ENCODE measurements at places on chromosomes 5 and 9.

GRCh38 chr5:65791712-65792673 lies 70.0 kb downstream of the NLN start:
- DNase-seq, result no peak

- DNase-seq, result no peak
Measured at GRCh38 chr9:116372081-116372673, 218.6 kb downstream of the PAPPA start.

- no peak for DNase-seq
Measured at GRCh38 chr5:106610041-106610440, 1060.7 kb downstream of the EFNA5 start.

- no peak for DNase-seq
Measured at GRCh38 chr5:166340039-166340438, 1951.4 kb upstream of the WWC1 start.
